ENCODE measurements at places on chromosomes 7 and 10. TPM values are rescaled to one million over a fixed set of nuclear protein-coding genes. Genes with fewer than 3 reads are reported as not detected.

Gene GOLGA7B
- total RNA-seq = 0.11 TPM

Gene CALHM1
- total RNA-seq = not detected

Gene PAOX
- total RNA-seq = 4.5 TPM

Gene CAV2
- total RNA-seq = 88.0 TPM

Gene HOXA6
- 1.8 TPM for total RNA-seq

Gene MYL10
- not detected for total RNA-seq

Gene ASB13
- 33.0 TPM for total RNA-seq

Gene CCDC7
- 9.0 TPM for total RNA-seq

Gene RABGEF1
- 24.7 TPM for total RNA-seq

Gene PSD
- 0.11 TPM for total RNA-seq

Gene ARMC10
- total RNA-seq = 24.7 TPM

Gene VAX1
- total RNA-seq = not detected

Gene HYAL4
- total RNA-seq = 0.22 TPM

Gene CCL24
- total RNA-seq = not detected

Gene CTAGE4
- not detected for total RNA-seq

Gene LMBR1
- total RNA-seq = 137 TPM

Gene SFTPA2
- not detected for total RNA-seq

Gene CFAP43
- 0.17 TPM for total RNA-seq

Gene COA1
- 25.8 TPM for total RNA-seq

Gene PRSS37
- not detected for total RNA-seq

Gene TMEM248
- total RNA-seq = 63.7 TPM

Gene TLX1
- total RNA-seq = not detected

Gene GPR26
- total RNA-seq = not detected

Gene CRHR2
- total RNA-seq = not detected

Gene UNC5B
- total RNA-seq = 18.8 TPM

Gene NPC1L1
- not detected for total RNA-seq

Gene MRC1
- total RNA-seq = 201 TPM

Gene MACC1
- total RNA-seq = under 0.01 TPM

Gene FAM53B
- total RNA-seq = 18.5 TPM

Gene SH2D4B
- under 0.01 TPM for total RNA-seq

Gene NUTM2A
- 0.09 TPM for total RNA-seq

Gene BBIP1
- 21.0 TPM for total RNA-seq

Gene LIPM
- not detected for total RNA-seq

Gene LRRTM3
- total RNA-seq = not detected

Gene PTPN12
- 51.9 TPM for total RNA-seq

Gene LIPF
- not detected for total RNA-seq
